GM13976 (cell line): ENCODE measurements at places on chromosomes 1 and 21.

DNA sequence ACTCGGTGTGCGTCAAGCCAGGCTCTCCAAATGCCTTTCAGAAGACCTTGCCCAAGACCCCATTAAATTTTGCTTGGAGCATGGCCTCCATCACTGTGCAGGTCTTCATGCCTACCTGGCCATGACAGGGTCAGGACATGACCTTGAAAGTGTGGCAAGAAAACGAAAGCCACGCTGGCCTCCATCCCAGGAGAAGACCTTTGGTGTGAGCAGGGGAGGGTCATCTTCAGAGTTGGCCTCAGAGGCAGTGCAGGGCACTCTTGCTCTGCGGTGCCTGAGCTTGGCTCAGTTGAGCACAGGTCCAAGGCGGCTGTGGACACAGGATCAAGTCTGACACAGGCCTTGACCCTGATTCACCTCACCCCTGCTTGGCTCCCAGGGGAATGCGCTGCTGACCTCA lies 181.4 kb upstream of the TMEM51 start:
- no peak for DNase-seq

DNA sequence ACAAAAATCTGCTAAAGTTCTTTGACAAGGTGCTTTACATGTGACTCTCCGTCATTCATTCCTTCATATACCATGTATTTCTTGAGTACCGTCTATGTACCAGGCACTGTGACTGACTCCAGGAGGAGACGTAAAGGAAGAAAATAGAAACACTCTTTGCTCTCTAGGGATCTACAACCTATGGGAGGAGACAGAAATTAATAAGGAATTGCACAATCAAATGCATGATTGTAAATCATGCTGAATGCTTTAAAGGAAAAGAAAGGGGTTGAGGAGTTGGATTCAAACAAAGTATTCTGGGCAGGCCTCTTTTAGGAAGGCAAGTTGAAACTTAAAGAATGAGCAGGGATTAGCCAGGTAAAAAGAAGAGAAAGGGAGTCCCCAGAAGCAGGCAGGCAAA lies 239.1 kb upstream of the FGGY start:
- no peak for DNase-seq

GRCh38 chr1:103087256-103087655 lies 21.1 kb downstream of the COL11A1 start:
- no peak for DNase-seq

DNA sequence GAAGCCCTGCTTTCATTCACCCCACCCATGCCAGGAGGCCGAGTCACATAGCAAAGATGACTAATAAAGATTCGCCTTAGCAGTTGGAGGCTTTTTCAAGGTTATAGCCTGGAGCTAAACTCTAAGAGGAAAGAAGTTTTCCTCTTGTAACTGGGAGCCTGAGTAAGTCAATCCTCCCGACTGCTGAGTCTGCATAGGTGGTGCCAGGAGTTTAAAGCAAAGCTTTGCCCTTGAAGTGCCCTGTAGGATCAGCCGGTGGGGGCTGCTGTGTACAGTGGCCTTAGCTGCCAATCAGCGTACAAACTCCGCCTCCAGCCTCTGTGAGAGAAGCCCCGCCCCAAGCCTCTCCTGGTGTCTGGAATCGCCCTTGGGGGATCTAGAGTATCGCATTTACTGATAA lies 147.5 kb upstream of the SPATA6 start:
- DNase-seq, result no peak

- no peak for DNase-seq
Observed at GRCh38 chr1:68057564-68057963, 7.1 kb upstream of the DIRAS3 start.

GRCh38 chr1:241531195-241532161 lies 700 bp upstream of the KMO start:
- DNase-seq, result no peak

GRCh38 chr1:87103074-87103473 lies 188.6 kb downstream of the HS2ST1 start:
- DNase-seq, result no peak

GRCh38 chr1:108706643-108707042 lies 6.1 kb upstream of the FNDC7 start:
- DNase-seq, result no peak

DNA sequence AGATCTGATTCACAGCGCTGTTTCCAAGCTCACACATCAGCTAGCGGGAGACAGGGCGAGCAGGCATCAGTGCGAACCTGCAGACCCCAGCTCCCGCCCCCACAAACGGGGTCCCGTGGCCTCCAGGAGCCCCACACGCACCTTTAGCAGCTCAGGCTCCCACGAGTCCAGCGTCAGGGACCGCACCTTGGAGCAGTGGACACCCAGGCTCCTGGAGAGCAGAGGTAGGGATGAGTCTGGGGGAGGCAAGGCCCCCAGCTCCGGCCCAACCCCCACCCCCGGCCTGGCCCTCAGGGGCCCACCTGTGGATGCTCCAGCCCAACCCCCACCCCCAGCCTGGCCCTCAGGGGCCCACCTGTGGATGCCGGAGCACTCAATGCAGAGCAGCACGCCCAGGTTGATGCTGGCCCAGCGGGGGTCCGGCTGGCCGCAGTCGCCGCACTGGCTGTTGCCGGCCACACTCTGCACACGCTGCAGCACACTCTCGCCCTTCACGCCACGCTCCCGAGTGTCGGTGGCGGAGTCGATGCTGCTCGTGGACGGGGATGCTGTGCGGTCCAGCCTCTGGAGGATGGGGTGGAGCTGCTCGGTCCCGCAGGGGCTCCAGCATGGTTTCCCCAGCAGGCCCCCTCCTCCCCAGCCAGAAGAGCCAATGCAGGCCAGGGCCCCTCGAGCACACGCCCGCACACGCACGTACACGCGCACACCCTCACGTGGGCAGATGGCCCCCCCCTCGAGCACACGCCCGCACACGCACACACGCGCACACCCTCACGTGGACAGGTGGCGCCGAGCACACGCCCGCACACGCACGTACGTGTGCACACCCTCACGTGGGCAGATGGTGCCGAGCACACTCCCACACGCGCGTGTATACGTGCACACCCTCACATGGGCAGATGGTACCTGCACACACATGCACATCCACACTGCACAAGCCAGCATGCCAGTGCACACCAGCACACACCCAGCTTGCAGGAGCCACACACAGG lies 11.4 kb downstream of the ACAP3 start:
- DNase-seq, result no peak

DNA sequence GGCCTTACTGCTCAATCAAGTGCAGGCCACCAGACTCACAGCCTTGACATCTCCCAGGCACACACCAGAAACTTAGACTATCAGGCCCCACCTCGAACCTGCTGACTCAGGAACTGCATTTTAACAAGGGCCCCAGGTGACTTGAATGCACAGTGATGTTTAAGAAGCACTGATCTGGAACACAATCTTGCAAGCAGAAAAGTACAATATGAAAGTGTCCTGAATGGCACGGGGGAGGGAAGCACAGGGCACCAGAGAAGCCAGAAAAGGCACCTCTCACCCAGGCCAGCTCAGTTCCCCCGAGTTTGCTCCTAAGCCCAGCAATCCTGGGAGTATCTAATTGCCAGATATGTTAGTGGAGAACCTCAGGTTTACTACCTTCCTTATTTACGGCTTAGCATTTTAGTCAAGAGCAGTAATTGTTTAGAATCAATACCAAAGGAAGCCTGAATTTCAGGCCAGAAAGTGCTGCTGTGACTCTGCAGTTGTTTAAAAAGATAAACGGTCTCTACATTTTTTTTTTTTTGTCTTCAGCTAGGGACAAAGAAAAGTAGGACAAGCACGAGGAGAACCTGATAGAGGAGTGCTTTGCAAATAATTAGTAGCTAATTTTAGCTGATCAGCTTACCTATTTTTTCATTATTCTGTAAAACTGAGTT lies 50.9 kb upstream of the CDC42BPA start:
- DNase-seq, result no peak

DNA sequence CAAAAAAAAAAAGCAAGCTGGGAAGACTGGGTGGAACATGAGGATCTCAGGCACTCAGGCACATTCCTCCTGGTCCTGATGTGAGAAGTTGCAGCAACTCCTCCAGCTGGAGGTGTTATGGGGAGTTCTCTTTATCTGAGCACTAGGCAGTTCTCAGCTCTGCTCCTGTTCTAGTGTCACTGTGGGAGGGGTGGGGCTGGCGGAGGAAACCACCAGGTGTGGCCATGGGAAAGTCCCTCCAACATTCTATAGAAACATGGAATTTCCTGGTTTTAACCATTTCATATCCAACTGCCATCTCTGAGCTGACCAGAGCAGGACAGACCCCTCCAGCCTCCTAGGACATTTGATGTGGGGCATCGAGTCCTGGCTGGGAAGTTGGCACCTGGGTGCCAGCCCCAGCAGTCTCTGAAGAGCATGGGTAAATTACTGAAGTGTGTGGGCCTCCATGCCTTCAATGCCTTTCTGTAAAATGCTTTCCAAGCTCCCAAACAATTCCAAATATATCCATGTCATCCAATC lies 804 bp upstream of the IKBKE start:
- no peak for DNase-seq

DNA sequence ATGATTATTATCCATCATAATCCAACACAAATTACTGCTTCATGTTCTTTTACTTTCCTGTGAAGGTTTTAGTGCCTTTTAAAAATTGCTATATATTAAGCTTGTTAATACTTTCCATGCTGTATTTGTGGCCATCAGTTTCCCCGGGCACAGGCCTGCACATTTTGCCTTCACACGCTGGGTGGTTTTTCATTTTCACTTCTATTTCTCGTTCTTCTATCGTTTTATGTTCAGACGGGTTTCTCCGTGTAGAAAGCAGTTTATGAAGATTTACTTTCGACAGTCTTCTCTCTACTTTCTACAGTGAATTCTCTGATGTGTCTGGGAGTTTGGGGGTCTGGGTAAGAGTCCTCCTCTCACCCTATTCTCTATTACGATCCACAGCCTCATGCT lies 9.5 kb downstream of the RUNX3 start:
- DNase-seq, result no peak

GRCh38 chr1:214464445-214465287 lies 86.7 kb downstream of the PTPN14 start:
- DNase-seq, result no peak

GRCh38 chr1:170530972-170531757 lies 801 bp upstream of the GORAB start:
- DNase-seq, result no peak

DNA sequence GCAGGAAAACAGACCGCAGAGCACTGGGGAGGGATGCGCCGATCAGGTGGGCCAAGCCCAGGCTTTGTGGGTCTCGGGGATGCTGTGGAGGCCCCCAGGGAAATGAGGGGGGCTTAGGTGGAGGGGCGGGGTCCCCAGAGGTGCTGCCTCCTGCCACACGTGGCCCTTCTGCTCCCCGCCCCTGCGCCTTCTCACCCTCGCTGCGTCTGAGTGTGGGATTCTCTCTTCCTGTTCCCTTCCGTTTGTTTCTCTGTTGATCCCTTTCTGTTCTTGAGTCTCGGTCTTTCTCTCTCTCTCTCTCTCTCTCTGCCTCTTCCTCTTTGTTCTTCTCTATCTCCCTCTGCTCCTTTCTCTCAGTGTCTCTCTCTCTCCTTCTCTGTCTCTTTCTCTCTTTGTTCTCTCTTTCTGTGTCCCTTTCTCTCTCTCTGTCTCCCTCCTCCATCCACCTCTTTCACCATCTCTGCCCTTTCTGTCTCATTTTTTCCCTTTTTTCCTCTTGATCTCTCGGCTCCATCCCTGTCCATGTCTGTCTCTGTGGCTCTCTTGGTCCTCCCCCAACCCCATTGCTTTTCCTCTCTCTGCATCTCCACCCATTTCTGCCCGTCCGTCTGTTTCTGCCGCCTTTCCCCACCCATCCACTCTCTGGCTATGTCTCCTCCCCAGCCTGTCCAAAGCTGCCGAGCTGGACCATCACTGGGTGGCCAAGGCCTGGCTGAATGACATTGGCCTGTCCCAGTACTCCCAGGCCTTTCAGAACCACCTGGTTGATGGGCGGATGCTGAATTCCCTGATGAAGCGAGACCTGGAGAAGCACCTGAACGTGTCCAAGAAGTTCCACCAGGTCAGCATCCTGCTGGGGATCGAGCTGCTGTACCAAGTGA lies 52.4 kb upstream of the TMEM51 start:
- no peak for DNase-seq

- no peak for DNase-seq
Observed at GRCh38 chr1:175933801-175934200, 190.4 kb upstream of the TNR start.

GRCh38 chr1:107702946-107703571 lies 261.9 kb downstream of the VAV3 start:
- no peak for DNase-seq

GRCh38 chr1:220685879-220686278 lies 4.3 kb upstream of the C1orf115 start:
- no peak for DNase-seq

GRCh38 chr1:28195780-28196179 lies 19.3 kb upstream of the PTAFR start:
- DNase-seq, result no peak

- DNase-seq, result no peak
Observed at GRCh38 chr1:45589861-45590260, 6.0 kb downstream of the NASP start.

DNA sequence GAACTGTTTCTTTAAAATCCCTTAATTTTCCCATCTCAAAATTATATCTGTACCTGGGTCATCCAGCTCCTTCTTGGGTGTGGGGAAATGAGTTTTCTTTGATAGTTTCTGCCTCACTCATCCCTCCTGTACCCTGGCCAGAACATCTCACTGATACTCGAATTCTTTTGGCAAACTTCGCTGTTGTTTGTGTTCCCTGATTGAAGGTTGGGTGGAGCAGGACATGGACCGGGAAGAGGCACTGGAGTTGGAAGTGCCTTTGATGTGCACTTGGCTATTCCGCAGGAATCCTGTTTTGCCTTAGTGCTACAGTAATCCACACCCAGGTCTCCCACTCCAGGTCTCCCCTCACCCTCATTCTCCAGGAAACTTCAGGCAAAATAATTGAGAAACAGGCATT lies 11.2 kb downstream of the MINDY1 start:
- DNase-seq, result no peak

DNA sequence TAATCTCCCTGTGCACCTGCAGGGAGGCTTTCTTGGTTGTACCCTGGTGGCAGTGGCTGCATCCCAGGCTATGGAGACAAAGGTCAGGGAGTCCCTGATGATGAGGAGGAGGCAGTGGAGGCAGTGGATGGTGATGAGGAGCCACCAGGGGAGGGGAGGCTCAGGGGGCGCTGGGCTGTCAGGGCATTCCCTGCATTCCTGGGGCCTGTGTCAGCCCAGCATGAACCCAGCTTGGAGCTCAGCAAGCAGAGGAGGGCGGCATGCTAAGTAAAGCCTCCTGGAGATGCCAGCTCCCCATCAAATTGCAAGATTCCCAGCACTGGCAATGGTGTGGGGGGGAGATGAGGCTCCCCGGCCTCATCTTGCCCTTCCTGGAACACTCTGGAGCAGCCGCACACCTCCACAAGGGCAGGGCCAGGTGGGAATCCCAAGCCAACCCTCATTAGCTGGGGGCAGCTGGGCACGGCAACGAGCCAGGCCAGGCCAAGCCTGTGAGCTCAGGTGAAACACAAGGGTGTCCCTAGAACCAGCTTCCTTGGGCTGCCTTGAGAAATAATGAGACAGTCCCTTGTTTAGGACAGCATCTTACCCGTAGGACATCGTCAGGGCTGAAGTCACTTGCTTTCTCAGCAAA lies 469.5 kb downstream of the MATN1 start:
- no peak for DNase-seq
